ENCODE measurements at places on chromosomes 2 and 18. TPM values are rescaled to one million over a fixed set of nuclear protein-coding genes. Genes with fewer than 3 reads are reported as not detected.

DNA sequence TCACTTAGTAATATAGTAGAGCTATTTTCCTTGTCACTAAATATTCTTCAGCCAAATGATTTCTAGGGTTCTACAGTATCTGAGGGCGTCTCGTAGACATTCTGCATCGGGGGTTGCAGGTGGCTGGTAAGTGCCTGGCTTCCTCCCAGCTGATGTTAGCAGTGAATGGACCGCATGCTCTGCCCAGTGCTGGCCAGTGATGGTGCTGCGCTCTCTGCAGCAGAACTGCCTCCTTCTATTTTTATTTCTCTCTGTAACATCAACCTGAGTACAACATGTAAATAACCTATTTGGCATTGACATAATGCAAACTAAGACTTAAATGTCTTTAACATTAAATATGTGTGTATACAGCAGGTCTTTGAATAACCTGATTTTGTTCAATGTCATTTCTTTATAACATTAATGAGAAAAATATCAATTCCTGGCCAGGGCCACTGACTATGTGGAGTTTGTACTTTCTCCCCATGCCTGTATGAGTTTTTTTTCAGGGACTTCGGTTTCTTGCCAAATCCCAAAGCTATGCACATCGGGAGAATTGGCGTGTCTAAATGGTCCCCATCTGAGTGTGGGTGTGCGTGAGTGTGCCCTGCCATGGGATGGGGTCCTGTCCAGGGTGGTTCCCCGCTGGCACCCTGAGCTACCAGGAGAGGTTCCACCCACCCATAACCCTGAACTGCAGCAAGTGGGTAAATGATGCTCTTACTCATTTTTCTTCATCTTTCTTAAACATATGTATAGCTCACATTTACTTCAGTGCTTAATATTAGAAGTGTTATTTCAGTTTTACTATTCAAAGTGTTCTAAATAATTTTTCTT is 278.2 kb upstream of the EPAS1 start:
- no peak for DNase-seq

DNA sequence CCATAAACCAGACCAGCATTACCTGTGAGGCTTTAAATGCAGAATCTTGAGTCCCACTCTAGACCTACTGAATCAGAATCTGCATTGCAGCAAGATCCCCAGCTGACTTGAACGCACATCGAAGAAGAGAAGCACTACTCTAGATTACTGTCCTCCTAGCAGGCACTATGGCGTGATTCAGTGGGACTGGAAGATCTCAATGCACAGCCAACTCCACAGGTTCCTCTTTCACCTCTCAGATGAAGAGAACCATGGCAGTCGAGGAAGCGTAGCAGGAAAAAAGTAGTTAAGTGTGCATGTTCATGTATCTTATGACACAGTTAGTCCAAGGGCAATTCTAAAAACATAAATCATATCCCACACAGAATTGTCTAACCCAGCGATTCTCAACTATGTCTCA is 97.4 kb downstream of the STK39 start:
- DNase-seq = no peak

GRCh38 chr2:166651080-166651675 is 157.1 kb upstream of the SCN7A start:
- DNase-seq = no peak

GRCh38 chr2:57370882-57371585 is 675.6 kb upstream of the VRK2 start:
- no peak for DNase-seq

DNA sequence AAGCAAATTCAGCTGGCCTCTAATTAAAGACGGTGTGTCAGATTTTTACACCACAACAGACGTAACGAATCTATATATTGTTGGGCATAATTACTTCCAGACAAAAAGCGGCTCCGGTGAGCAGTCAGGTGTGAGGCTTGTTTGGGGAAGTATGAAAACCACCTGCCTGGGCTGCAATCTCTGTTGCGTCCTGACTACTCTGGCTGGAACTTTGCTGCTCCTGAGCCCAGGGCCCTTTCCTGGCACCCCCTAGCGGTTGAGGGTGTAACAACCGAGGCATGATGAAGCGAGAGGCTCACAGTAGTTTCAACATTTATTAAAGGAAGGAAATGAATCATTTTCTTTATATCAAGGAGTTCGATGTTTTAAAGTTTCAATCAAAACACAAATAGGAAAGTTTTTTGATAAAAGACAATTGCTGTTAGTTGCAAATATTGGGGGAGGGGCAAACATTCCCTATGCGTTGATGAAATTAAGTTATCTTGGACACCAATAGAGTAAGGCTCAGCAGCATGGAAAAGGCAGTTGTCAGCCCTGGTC is 10.6 kb upstream of the ITGB6 start:
- DNase-seq = no peak

GRCh38 chr2:231563378-231563961 is 29.2 kb upstream of the TEX44 start:
- no peak for DNase-seq

DNA sequence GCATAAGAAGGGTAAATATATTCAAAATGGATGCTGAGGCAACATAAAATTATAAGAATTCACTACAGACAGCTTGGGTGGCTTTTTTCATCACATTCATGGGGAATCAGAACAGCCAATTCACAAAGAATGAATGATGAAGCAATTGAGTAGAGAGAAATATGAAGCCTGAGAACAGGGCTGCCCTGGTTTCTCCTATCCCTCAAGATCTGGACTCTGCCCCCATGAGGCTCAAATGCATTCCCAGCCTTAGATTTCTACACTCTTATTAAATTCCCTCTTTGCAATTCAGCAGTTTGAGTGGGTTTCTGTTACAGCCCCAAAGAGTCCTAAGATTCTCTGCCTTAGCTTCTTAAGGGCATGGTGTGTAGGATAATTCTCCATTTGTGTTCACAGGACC is 172.5 kb downstream of the MAIP1 start:
- DNase-seq = no peak

- DNase-seq = no peak
Observed at GRCh38 chr2:37466533-37467222, 122.2 kb downstream of the QPCT start.

GRCh38 chr2:69366-70344 is 23.4 kb upstream of the FAM110C start:
- no peak for DNase-seq

- no peak for DNase-seq
Observed at GRCh38 chr2:82636402-82637020, 1822.6 kb downstream of the SUCLG1 start.

GRCh38 chr2:199348871-199349270 is 108.9 kb downstream of the SATB2 start:
- DNase-seq = no peak

DNA sequence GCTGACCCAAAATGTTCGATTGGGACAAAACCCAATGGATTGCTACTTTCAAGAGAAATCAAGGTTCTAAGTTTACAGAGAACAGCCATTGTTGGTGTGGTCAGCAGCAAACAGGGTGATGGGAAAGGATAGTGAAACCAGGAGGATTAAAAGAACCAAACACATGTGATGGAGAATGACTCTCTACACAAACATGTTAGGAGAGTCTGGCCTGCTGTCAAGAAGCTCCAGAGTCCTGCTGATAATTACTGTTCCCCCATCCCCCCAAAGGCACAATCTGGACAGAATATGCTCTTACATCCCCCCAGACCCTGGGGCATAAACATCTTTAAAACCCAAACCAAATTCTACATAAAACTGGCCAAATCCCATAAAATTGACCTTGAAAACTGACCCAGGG is 32.0 kb upstream of the ACYP2 start:
- no peak for DNase-seq

DNA sequence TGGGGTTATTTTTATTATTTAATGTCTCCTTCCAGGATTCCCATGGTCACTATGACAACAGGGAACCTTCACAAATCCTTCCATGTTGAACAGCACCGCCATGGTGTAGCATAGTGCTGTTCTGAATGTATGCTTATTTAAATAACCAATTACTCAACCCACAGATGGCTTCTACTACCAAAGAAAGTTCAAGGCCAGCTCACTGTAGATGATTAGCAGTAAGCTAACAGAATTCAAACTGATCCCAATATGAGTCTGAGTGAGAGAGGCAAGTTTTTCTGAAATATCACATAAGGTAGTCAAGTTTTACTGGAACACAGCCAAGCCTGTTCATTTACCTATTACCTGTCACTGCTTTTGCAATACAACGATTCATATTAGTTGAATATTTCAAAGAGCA is 51.2 kb downstream of the CLASP1 start:
- DNase-seq = no peak

DNA sequence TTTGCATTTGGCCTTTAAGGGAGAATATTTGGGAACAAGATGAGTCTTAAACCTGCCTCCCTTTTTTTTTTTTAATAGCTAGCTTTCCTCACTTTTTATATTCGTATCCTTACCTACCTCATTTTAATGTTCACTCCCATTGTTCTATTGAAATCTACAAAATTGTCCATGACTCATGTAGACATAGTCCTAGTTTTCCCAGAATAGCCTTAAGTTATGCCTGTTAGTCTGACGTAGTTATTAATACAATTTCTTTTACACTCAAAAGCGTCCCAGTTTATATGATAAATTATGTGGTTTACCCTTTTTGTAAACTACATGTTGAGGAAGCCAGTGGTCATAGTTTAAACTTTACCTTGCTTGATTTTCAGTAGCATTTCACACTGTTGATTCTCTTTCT is 73.4 kb downstream of the UBR3 start:
- no peak for DNase-seq

DNA sequence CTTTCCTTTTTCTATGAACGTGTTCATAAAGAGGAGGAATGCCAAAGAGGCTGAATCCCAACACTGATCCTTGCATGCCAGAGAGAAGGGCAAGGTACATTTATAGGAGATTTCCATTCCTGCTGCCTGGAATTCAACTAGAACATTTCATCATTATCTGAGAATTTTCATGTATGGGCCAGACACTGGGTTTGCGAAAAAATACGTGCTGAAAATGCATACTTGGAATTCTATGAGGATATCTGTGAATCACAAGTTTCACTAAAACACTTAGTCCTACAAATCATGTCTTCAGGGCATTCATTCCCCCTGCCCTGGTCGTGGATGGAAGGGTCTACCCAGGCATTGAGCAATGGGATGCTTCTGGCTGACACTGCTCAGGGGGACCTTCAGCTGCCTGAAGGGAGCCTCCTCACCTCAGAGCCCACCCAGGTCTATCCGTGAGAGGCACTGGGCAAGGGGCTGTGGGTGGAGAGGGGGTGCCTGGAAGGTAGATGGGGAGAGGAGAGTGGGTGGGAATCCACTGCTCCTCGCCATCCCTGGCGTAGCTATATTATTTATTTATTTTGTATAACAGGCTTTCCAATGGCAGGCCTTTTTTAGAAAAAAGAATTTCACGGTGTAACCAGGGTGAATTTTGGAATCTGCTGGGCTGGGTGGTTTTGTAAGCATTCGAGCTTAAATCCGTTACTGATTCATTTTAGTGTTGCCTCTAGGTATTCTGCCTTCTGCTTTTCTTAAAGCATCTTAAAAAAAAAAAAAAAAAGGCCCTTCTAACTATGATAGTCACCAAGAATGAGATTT is 560.6 kb upstream of the ID2 start:
- no peak for DNase-seq

DNA sequence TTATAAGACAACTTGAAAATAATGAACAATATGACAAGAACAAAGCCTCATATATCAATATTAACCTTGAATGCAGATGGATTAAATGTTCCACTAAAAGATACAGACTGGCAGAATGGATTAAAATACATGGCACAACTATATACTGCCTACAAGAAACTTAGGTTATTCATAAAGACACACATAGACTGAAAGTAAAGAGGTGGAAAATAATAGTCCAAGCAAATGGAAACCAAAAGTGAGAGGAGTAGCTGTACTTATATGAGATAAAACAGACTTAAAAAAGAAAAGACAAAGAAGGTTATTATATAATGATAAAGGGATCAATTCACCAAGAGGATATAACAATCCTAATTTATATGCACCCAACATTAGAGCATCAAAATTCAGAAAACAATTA is 18.2 kb downstream of the LMAN1 start:
- DNase-seq = no peak

DNA sequence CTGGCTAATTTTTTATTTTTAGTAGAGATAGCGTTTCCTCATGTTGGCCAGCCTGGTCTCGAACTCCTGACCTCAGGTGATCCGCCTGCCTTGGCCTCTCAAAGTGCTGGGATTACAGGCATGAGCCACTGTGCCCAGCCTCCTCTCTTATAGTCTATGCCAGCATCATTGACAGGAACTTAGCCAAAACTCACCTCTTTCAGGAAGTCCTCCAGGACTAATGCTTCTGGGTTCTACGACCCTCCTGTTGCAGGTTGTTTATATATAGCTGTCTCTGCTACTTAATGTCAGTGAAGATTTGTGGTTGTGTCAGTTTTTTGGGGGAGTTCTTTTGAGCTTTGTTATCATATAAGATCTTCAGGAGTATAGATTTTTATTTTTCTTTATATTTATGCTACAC is 112.1 kb upstream of the CDC42EP3 start:
- DNase-seq = no peak

GRCh38 chr2:226159875-226160479 is 639.6 kb downstream of the IRS1 start:
- DNase-seq = no peak

DNA sequence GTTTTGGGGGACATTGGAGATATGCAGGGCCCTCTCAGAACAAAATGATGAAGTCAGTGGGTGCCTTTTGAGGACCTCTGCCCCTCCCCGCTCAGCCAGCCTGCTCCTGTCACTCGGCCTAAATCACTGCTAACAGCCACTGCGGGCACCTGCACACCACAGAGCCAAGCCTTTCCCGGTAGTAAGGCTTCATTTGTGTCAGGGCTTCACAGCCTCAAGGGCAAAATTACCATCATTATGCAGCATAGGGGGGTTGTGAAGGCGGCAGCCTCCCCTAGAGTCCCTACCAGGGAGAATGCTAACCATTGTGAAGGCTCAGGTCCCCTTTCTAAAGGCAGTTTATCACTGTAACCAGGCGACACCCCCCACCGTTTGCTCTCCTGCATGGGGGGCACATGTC is 519.8 kb upstream of the MYT1L start:
- DNase-seq = no peak

GRCh38 chr18:59752666-59753065 is 55.4 kb upstream of the CCBE1 start:
- DNase-seq = no peak

Gene TBR1
- polyA plus RNA-seq = not detected

Gene FER1L5
- polyA plus RNA-seq = 0.75 TPM

Gene KLHL41
- 1.8 TPM for polyA plus RNA-seq

Gene CYS1
- polyA plus RNA-seq = 121 TPM

Gene PLB1
- 1.7 TPM for polyA plus RNA-seq

Gene CNOT9
- polyA plus RNA-seq = 43.9 TPM

Gene INO80D
- 10.1 TPM for polyA plus RNA-seq

Gene DSG1
- 0.03 TPM for polyA plus RNA-seq

Gene UGT1A6
- polyA plus RNA-seq = 3.0 TPM

Gene CGREF1
- polyA plus RNA-seq = 6.4 TPM

Gene CRYBA2
- polyA plus RNA-seq = not detected

Gene PROKR1
- 0.25 TPM for polyA plus RNA-seq

Gene LCT
- polyA plus RNA-seq = 0.03 TPM
